ENCODE measurements at places on chromosomes 5 and 9.

- DNase-seq: no peak
Observed at GRCh38 chr9:4258320-4259090, 41.4 kb downstream of the GLIS3 start.

GRCh38 chr5:156920042-156920860, 42.8 kb downstream of the TIMD4 start:
- no peak for DNase-seq

GRCh38 chr5:32791536-32792243, 80.6 kb downstream of the NPR3 start:
- no peak for DNase-seq

DNA sequence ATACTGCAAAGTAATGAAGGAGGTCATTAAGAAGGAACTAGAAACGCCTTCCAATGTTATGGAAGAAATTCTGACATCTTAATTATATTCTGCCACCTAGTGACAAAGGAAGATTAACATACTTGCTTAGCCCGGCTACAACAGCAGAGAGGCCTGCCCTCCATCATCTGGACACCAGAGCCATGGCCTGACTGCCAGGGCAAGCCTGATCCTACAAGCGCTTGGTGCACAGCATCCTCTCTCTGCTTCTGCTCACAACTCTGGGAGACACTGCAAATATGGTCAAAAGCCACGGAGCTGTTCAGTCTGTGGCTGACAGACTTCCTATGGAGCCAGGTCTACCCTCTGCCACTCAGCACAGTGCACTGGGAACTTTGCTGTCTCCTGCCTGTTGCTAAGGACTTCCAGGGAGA, 87.3 kb upstream of the SLC44A1 start:
- DNase-seq: peak; percentile 51

DNA sequence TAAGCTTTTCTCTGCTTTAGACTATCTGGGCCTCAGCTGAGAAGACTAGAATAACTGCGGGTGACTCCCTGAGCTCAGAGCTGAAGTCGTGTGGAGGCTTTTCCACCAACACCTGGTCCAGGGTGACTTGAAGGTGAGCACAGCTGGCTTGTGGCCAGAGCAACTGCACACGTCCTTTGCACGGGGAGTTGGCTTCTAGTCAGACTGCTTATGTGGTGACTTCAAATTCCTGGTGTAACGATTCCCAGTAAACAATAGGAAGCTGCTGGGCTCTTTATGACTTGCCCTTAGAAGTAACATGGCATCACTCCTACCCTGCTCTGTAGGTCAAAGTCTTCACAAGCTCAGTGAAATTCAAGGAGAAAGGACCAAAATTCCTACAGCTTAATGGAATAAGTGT, 800.6 kb upstream of the CDH6 start:
- DNase-seq: no peak

- DNase-seq: no peak
Observed at GRCh38 chr5:128765448-128766061, 199.7 kb upstream of the SLC27A6 start.

DNA sequence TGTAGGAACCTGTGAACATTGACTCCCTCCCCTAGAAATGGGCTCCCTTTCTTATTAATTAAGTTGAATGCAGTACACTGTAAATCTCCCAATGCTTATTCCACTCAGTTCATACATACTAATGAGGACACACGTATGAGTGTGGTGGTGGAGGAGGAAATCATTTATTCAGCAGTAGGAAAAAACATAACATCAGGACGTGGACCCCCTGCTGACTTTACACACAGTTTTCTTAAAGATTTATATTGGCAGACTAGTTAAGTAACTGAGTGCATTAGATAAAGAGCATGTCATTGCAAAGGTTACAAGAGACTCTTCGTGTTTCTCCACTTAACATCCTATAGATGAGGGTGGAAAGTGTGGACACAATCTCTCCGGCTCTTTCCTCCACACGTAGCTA, 37.8 kb upstream of the SEMA6A start:
- DNase-seq: no peak

GRCh38 chr9:99004115-99004514, 60.4 kb downstream of the COL15A1 start:
- no peak for DNase-seq

DNA sequence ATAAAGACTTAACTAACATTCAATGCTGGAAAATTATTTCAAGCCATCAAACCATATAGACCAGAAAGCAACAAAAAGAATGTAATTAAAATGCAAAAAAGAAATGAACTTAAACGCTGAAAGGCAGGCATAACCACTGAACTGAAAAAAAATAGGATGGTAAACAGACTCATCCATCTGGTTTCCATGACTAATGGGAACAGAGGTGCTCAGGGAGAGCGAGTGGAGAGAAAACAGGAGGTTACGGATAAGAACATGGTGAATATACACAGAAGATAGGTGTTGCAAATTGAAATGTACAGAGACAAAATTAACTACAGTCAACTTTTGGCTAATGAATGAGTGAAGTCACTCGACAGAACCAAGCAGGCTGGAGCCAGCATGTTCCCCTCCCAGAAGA, 43.5 kb upstream of the RNF38 start:
- no peak for DNase-seq

DNA sequence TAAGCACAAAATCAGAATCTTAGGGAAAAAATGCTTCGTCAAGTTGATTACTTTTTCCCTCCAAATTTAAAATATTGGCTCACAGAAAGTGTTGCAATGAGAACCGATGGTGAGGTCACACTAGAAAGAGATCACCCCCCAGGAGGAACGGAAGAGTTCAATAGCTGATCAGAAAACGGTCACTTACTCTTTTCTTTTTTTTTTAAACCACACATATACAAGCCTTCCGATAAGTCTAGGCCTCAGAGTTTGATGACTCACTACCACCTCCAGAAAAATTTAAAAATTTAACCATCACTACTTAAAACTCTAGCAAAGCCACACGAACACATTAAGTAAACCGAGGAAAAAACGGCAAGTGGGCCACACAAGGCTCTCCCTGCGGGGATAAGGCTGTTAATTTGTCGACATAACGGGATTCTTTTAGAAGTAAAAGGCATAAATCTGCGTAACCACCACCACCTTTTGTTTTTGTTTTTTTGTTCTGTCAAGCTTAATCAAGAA, 1.2 kb downstream of the SURF4 start:
- no peak for DNase-seq

- DNase-seq: no peak
Observed at GRCh38 chr9:87880116-87880515, 2.6 kb upstream of the SPATA31E1 start.

- no peak for DNase-seq
Observed at GRCh38 chr5:1235379-1235778, 10.2 kb downstream of the SLC6A18 start.

DNA sequence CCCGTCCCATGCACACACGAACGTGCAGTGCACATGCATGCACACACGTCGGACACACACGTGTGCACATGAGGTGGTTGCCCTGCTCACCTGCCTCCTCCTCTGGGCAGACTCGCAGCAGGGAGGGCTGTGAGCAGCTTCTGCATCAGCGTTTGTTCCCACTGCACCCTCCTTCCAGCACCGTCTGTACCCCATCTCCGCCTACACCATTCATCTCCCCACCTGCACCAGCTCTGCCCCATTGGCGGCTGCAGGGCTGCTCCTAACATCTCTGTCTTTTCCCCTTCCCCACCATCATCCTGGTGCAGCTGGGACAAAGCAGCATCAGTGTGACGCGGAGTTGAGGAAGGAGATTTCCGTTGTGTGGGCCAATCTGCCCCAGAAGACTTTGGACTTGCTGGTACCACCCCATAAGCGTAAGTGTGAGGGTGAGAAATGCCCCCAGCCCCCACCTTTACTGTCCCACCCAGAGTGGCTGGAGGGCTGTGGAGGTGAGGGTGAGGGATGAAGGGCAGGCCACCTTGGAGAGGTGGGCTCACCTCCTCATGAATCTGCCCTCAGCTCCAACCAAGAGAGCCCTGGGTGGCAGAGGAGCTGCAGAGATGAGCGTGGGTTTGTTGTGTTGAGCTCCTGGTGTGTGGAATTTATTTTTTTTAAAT, 234.6 kb downstream of the CACNA1B start:
- no peak for DNase-seq

DNA sequence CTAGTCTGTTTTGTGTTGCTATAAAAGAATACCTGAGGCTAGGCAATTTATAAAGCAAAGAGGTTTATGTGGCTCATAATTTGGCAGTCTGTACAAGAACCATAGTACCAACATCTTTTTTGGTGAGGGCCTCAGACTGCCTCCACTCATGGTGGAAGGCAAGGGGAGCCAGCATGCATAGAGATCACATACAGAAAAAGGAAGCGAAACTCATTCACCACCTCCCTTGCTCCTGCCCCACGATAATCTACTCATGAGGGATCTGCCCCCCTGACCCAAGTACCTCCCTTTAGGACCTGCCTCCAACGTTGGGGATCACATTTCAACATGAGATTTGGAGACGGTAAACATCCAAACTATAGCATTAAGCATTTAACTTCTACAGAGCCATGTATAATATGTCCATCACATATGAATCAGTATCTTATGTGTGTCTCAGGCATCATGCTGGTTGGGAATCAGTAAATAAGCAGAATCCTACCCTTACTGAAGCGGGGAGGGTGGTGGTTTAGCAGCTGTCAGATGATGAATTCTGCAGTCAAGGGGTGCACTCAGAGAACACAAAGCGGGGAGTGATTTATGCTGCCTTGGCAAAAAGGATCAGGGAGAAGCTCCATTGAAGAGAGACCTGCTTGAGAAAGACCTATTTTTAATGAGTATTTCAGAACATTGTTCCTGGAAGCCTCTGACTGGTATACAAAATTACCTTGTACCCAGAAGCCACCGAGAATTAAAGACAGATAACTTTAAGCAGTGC, 34.8 kb downstream of the HMGXB3 start:
- DNase-seq: no peak

GRCh38 chr5:150615141-150615699, 25.2 kb upstream of the SYNPO start:
- no peak for DNase-seq

GRCh38 chr9:104075801-104076753, 18.0 kb upstream of the SMC2 start:
- no peak for DNase-seq

- DNase-seq: no peak
Observed at GRCh38 chr9:95073042-95073607, 244.4 kb downstream of the FANCC start.

- no peak for DNase-seq
Observed at GRCh38 chr5:14172149-14172795, 29.1 kb downstream of the TRIO start.

- no peak for DNase-seq
Observed at GRCh38 chr9:27168496-27168895, 59.5 kb downstream of the TEK start.

- no peak for DNase-seq
Observed at GRCh38 chr5:152290181-152290580, 114.9 kb downstream of the NMUR2 start.

DNA sequence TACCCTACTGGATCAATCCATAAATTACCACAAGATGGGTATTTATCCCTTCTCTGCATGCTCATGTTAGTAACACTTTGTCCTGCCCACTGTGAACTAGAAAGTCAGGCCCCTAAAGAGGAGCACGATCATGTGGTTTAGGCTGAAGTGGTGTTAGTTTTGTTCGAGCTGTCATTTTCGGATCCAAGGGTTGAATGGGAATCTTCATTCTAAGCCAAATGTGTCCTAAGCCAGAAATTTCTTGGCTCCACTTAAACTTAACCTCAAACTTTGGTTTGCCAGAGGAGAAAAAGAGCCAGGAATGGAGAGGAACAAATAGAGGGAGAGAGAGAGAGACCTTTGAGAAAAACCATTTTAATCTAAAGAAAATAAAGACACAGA, 837.7 kb upstream of the ZNF608 start:
- DNase-seq: no peak

GRCh38 chr9:750249-750967, 91.1 kb upstream of the DMRT1 start:
- no peak for DNase-seq

GRCh38 chr5:24817966-24818365, 173.2 kb upstream of the CDH10 start:
- no peak for DNase-seq

GRCh38 chr5:135452321-135453030, at the start of gene TIFAB:
TSS of gene TIFAB (minus strand) at chr5:135452351. CDS start at chr5:135449939, 2,412 bp downstream.
- DNase-seq: no peak

- peak; percentile 43 for DNase-seq
Observed at GRCh38 chr9:110048976-110049698, 158.8 kb downstream of the C9orf152 start.

Data from NCI-H1092 treated with DMSO at 0.1 percent for 48 hours (cell line).